ENCODE measurements at places on chromosomes 16 and 17.

DNA sequence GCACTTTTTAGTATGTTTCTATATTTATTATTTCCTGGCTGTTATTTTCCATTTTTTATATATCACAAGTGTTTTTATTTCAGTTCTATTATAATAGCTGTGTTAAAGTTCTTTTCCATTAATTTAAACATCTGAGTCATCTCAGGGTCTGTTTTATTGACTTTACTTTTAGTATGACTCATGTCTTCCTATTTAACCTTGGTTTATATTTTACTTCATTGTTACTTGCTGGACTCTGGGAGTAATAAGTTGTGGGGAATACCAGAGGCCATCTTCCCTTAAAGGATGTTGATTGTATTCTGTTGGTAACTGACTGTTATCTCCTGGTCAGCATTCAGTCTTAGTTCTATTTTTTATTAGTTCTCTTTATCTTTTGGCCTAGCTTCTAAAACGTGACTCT, 1508.2 kb downstream of the CDH11 start:
- no peak for DNase-seq

DNA sequence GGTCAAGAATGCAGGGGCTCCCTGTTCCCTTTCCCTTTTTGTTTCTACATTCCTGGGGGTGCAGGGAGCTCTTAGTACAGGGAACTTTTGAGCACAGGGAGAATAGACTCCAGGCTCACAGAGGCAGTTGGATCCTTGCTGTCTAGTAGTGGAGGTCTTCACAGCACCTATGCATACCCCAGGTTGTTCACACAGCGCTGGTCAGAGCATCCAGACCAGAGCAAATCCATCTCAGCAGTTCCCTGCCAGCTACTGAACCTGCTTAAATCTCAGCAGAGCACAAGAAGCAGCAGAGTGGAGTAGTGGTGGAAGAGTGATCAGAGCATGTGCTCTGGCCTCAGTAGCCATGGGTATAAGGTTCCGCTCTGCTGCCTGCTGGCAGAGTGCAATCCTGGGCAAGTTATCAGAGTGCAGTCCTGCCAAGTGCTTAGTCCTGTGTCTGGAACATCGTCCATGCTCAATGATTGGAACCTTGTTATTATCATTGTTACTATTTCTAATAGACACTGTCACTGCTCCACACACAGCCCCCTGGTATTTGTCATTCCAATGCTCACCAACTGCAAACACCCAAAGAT, 220.4 kb downstream of the CBLN1 start:
- DNase-seq: no peak

GRCh38 chr17:609232-609810, 105.3 kb downstream of the VPS53 start:
- DNase-seq: no peak

DNA sequence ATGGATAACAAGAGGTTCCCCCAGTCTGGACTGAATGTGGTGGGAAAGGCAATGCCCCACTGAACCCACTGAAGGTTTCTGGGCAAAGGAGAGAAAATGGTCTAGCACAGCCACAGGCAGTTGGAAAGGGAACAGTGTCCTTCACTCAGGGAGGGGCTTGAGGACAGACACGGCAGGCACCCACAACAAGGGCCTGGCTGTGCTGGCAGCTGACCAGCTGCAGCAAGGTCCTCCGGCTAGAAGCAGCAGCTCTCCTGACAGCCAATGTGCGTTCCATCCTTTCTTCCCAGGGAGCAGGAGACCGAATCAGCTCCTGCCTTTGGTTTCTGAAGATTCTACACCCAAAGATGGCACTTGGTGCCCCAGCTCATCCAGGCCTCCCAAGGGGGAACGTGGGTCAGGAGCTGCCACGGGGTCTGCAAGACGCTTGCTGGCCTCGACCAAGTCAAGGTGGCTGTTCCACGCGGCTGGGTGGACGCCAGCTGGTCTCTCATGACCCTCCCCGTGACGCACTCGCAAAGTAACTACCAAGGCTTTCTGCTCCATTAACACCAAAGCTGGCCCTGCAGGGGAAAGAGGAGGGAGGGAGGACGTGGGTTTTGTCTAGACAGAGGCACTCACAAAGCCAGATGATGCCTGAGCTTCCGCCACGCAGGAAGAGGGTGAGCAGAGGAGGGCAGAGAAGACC, 11.1 kb downstream of the ABR start:
- no peak for DNase-seq

GRCh38 chr16:56860226-56861020, 4.6 kb upstream of the SLC12A3 start:
- DNase-seq: no peak

DNA sequence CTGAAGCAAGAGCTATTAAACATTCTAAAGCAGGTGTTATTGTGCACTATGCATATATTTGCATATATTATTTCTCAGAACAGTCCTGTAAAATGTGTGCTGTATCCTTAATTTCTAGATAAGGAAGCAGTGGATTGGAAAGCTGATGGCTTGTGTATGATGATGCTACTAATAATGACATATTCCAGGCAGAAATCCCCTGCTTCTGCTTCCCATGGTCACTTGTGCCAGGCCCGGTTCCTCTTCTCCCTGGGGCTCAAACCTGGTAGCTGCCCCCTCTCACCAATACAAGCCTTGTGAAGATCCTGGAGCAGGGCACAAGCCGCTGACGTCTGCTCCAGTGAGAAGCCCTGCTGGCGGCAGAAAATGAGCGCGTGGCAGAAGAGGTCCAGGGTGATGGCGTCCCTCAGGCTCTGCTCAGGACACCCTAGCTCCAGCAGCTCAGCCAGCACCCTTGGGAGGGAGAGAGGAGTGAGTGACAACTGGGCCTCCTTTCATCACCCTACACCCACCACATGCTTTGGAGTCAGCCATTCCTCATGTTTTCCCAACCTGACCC, 1.8 kb downstream of the CFAP119 start:
- no peak for DNase-seq

GRCh38 chr16:78509965-78510364, 410.5 kb downstream of the WWOX start:
- no peak for DNase-seq

DNA sequence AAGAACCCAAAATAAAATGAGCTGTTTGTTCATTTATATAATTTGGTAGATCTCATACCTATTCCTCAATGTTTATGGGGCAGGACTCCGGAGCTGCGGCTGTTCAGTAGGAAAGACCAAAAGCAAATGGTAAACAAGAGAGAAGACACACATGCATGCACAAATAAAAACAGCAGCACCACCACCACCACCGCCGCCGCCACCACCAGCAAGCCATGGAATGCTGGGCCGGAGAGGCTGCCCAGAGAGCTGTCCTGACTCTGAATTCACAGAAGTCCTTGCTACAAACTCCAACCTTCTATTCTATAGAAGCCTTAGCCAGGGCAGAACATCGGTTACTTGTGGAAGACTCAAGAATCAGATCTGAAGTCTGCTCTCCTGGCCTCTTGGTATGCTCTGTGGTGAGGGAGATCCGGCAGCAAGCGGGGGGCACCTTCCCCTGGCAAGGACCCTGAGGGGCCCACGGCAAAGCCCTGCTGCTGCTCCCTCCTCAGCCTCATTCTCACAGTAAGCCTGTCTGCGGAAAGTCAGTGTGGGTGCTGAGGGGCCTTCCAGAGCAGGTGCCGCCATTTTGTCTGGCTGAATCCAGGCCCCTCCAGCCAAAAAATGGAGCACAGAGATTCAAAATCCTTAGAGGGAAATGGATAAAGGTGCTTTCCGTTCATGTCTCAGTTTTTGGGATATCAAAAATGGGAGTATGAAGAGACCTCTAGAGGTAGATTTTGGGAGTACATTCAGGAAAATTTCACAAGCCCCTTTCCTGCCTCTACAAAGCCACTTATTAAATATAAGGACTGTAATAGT, 6.4 kb upstream of the FOXJ1 start:
- DNase-seq: no peak

DNA sequence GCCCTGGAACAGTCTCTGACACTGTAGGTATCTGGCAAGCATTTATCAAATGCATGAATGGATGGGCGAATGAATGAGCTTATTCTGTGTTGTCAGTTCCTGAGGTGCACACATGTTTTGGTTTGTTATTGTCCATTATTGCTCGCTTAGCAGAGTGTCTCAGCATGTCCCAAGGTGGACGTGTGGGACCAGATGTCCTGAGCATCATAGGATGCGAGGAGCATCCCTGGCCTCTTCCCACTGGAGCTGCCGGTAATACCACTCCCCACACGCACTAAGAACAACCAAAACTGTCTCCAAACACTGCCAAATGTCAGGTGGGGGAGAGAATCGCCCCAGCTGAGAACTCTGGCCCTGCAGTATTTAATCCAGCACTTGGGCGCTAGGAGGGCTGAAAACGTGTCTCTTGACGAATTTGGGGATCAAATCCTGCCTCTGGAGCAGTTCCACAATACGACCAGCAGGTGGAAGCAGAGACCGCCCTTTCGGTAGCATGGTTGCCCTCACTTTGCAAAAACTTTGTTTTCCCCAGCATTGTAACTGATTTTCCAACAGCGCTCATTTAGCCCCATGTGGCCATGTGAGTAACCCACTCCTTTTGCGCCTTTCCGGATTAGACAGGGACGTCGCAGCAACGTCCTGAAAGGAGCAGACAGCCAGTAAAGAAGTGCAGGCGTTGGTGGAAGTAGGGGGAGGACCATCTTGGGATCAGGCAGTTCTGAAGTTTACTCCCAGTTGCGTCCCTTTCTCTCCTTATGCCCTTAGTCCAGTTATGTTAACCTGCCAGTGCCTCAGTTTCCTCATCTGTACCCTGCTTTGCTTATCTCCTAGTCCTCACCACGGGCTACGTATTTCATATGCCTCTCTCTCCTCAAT, 22.7 kb downstream of the TMEM114 start:
- no peak for DNase-seq

DNA sequence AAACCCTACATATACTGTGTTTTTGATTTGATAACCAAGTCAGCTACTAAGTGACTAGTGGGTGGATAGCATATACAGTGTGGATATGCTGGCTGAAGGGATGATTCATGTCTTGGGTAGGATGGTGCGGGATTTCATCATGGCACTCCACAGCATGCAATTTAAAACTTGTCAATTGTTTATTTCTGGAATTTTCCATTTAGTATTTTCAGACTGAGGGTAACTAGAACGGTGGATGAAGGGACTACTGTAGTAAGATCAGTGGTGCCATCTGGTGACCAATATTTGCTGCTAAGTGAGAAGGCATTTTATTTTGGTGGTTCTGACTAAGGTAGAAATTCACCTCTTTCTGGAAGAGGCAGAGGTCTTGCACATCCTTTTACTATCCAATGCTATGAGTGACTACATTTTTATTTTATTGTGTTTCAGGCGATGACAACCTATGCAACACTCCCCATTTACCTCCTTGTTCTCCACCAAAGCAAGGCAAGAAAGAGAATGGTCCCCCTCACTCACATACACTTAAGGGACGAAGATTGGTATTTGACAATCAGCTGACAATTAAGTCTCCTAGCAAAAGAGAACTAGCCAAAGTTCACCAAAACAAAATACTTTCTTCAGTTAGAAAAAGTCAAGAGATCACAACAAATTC, 3.1 kb downstream of the CDC6 start:
- DNase-seq: no peak

- no peak for DNase-seq
Observed at GRCh38 chr16:17497648-17498047, 26.9 kb upstream of the XYLT1 start.

DNA sequence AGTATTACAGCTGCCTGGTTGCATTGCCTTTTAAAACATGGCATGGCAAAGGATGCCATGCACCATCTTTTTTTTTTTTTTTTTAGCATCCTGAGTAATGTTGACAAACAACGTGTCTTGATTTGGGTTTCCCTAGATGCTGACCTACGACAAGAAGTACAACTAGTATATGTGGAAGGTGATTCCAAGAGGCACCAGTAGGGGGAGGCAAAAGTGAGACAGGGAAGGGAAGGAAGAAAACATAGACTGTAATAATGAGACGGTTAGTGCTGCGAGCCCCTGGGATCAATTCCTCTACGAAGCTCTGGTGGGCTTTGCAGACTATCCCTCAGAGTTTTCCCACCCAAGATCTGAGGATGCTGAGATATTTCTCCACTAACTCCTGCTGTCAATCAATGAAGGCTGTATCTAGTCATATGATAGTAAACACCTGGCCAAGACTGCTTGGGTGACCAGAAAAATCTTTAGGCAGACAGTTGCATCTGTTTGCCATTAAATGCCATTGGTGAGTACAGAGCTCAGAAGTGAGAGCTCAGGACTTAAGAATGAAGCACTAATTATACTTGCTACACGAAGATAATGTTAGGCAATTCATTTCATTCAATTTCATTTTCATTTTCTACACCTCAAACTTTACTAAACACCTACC, 458.6 kb upstream of the GOT2 start:
- DNase-seq: no peak

GRCh38 chr16:48378836-48379235, 6.4 kb downstream of the SIAH1 start:
- DNase-seq: no peak

GRCh38 chr17:38424297-38424972, 3.8 kb upstream of the ARHGAP23 start:
- no peak for DNase-seq

DNA sequence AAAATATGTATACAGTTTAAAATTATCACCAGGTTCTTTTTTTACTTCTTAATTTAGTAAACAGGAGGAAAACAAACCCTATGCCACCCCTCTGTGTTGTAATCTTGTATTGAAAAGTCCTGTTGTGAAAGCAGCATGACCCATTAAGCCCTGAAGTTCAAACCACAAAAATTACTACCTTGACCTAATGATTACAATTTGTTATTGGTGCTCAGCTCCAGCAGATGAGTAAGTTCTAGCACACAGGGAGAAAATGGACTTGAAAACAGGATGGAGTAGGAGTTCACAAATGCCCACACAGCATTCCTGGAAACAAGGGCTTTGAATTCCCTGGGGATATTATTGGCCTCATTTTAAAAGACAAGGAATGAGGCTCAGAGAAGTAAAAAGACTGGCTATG, 505.8 kb upstream of the ERCC4 start:
- DNase-seq: no peak

- DNase-seq: no peak
Observed at GRCh38 chr17:74231928-74232907, 18.8 kb downstream of the TTYH2 start.

DNA sequence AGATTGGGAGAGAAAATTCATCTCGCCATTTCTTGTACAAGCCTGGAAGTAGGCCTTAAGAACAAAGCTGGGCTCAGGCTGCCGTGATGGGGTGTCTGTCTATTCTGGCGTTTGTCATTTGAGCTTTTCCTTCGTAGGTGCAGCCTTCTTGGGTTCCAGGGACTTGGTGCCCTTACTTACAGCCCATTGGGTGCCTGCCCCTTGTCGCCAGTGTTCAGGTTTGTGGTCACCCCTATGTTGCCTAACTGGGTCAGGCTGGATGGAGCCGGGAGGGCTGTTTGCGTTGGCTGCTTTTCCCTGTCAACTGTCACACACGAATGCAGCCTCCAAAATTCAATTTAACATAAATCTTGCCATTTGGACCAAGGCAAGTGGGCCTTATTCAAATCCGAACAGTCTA, 23.7 kb upstream of the MED9 start:
- no peak for DNase-seq

DNA sequence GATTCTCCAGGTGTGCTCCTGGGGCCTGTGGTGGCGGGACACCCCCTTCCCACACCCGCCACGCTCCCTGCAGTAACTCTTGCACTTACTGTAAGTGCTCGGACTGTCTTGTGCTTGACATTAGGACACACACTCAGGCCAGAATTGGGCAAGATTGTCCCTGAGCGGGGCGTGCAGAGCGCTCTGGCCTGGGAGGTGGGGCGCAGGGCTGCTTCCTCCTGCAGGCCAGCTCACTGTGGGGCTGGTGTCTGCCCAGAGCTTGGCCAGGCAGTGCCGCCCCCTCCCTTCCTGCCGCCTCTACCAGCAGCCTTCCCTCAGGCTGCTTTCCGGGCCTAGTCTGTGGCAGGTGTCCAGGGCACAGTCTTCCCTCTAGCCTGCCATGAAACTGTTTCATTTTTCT, 6.1 kb upstream of the ATP6V0C start:
- no peak for DNase-seq

All from cortex of kidney (tissue), 1 donor.